ENCODE measurements at places on chromosomes 2 and 18.
A peak's percentile ranks its signal among the peaks of the same experiment; 100 is the strongest.

DNA sequence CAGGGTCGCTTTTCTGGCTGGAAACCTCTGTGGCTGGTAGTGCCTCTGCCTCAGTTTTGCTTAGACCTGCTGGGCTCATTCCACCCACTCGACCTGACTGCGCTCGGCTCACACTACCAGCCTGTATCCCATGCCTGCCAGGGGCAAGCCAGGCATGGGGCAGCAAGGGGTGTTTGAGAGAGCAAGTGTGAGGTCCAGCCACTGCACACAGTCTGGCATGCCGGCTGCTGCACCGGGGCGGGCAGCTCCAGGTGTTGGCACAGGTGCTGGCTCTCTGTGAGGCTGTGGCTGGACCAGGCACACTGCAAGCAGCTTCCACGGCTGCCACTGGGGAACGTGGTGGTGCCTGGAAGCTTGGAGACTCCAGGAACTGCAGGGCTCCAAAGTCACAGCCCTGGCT is 90.9 kb downstream of the ATAD2B start:
- DNase-seq: no peak

DNA sequence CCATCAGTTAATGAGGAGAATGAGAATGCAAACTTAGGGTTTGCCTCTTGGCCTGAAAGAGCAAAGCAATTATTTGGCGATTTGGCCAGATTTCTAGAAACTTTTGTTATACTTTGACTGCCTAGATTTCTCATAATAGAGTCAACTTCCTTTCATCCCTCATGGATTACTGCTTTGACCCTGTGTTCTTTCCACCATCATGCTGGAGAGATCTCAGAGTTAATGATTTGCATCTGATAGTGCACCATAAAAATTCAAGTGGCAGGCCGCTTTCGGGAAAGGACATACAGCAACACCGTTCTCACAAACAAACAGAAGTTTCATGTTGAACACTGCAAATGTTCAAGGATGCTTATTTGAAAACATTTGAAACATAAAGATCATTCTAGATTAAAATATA is 143.7 kb upstream of the ZFP36L2 start:
- no peak for DNase-seq

GRCh38 chr2:70243806-70244584 is 4.4 kb downstream of the TIA1 start:
- no peak for DNase-seq

DNA sequence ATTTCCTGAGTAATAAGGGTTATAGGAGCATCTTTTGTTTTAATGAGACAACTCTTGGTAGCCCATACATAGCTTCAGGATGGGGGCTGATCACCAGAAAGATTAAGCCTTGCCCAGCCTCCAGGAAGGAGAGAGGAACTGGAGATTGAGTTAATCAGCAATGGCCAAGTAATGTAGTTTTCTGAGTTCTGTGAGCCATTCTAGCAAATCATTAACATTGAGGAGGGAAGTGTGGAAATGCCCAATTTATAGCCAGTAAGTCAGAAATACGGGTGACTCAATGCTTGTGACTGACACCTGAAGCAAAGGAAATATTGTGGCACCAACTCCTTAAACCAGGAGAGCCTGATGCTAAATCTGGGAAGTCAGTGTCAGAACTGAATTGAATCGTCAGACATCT is 205.1 kb upstream of the SRD5A2 start:
- DNase-seq: no peak

DNA sequence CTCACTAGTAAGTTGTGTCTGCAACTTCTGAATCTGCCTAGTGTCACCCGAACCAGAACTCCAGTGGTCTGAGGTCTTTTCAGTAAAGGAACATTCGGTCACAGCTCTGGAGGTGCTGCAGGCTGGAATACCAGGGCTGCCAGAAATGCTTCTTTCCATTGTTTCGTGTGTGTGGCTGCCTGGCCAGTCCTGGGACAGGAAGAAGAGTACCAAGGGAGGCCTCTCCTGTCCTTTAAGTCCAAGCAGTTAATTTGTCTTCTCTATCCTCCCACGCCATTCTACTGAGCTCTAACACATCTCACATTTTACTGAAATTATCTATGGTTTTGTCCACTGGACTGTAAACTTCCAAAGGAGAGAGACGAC is 196.0 kb downstream of the LNPK start:
- DNase-seq: no peak

DNA sequence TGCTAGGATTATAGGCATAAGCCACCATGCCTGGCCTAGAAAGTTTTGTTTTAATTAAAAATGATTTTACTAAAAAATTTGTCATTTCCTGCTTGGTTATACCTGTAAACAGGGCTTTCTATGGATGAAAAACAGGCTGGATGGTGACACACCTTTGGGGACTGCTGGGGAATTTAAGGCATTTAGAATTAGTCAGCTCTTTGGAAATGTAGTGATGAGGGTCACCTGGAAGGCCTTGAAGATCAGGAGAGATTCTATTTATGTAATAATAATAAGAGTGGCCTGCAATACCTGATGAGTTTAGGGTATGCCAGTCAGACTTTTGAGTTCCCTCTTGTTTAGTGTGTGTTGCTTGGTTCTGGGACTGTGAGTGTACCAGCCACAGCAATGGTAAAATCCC is 51.1 kb downstream of the RALBP1 start:
- DNase-seq: no peak

DNA sequence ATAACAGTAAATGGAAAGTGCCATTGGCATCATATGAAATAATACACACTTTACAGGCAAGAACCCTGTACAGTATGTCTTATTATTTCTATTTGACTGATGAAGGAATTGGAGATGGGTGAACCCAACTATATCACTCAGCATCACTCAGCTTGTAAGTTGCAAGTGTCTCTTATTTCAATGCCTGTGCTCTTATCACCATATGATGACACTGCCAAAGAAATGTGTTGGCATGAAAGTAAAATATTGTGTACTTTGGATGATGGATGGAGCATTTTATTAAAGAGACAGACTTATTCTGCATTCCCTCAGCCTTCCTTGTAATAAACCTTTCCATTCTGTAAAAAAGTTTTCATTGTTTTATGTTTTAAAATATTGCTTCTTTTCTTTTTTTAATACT is 927.5 kb upstream of the VRK2 start:
- DNase-seq: no peak

DNA sequence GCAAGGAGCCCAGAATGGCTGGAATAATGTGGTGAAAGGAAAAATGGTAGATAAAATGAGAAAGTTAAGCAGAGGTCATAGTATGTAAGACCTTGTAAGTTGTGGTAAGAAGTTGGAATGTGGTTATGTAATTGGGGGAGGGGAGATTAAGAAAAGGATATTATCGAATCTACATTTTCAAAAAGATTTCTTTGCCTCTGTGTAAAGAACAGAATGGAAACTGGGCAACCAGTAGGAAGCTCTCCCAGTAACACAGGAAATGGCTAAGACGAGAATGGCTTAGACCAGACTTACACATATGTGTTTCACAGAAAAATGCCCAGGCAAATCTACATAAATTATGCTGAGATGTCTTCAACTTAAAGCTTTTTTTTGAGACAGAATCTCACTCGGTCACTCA is 13.2 kb downstream of the MEMO1 start:
- no peak for DNase-seq

DNA sequence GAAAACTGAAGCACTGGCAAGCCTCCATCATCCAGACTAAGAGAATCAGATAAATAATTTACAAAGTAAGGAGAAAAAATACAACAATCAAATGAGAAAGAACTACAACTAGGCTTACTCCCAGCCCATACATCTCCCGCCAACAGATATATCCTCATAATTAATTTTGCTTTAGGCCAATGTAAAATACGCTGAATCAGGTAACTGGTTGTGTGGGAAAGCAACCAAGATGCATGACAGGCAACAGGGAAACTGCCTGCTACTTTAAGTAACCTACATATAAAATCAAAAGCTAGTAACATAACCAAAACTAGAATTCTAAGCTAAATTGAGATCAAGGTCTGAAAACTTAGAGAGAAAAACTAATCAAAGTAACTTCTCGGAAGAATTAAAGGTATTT is 21.5 kb downstream of the PRPF40A start:
- no peak for DNase-seq

GRCh38 chr2:202140522-202141252 is 67.6 kb downstream of the KIAA2012 start:
- no peak for DNase-seq

DNA sequence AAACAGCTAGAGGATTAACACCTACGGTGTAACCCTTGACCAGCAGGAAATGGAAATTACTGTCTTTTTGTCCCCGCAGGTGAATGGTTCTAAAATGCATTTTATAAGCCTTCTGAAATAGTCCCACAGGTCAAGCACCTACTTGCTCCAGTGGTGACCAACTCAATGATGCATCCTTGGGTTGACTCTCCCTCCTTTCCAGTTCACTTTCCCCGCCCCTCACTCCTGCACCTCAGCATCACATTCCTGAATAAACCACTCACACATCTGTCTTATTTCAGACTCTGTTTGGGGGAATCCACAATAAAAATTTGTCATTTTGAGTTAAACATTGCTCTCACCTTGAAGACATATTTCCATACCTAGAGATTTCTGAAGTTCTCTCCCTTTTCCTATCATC is 446.0 kb upstream of the TNP1 start:
- no peak for DNase-seq

DNA sequence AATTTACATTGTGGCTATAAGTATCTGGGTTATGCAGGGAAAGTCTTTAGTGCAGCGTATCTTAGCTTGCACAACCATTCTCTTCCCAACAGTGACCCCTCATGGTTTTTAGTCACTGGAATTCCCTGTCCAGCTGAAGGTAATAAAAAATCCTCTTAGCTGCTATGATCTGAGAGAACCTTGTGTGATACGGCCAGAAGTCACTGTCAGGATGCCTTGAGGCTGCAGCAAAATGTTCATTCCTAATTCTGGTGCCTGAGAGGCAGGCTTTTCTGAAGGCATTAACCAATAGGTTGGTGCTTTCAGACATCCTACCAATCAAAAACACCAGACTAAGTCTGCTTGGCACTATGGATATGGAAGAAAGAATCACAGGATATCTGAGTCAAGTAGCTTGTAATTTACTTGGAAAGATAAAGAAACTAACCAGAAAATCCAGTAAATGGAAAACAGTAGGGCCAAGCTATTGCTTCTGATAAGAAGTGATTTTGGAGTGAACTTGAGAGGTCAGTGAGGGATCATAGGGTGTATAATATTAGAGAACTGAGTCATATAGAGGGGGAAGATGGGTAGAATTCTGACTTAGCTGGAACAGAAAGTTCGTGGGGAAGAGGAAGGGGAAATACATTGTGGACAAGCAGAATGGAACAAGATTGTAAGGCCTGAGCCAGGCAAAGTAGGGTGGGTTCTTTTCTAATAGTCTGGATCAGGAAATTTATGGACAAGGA is 89.0 kb upstream of the SLC14A2 start:
- no peak for DNase-seq

DNA sequence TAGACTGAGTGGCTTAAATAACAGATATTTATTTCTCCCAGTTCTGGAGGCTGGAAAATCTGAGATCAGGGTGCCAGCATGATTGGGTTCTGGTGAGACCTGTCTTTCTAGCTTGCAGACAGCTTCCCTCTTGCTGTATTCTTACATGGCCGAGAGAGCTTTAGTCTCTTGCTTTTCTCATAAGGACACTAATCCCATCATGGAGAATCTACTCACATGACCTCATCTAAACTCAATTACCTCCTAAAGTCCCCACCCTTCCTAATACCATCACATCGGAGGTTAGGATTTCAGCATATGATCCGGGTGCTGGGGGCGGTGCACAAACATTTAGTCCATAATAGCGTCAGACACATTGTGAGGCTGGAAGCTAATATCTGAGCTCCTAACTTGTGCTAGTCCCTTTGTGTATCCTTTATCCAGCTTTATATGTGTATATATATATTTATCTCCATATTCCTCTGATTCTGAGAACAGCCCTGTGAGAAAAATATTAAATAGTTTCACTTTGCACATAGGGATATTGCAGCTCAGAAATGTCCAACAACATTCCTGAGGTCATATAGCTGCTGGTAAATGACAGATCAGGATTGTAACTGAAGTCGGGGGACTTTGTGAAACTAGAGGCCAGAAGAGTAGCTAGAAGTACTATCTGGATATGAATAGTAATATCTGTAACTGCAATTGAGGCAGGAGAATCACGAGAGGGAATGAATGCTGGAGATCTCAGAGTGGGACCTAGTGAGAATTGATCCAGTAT is 28.9 kb downstream of the MARCHF4 start:
- no peak for DNase-seq

DNA sequence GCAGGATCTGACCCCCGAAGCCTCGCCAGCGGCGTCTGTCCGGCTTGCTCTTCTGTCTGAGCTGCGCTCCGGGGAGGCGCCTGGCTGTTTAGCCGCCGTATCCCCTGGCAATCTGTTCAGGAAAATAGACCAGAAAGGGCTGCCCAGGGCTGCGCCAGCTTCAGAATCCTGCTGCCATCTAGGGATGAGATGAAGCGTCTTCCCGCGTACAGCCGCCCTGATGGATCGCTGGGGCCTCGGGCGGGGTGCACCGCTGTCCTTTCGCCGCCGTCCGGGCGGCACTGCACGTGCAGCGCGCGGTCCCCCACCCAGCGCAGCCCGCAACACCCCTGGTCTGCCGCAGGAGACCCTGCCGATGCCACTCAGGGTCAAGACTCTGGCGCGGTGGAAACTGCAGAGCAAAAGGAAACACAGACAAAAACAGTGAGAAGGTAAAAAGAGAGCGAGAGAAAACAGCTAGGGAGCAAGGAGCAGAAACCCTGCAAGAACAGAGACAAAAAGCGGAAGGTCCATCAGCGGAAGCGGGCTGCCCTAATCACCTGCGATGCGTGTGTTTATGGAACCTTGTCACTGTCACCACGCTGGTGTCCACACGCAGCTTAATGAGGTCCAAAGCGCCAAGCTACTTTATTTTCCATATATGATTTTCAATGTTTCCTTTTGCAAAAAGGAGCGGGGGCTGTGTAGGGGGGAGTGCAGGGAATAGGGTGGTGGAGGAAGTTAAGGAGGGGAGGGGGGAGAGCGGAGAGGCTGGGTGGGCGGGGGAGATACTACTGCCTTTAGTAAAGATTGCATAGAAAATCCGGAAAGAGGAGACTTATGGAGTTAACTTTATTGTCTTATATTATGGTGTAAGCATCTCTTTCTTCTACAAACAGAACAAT is 2113.3 kb upstream of the PIK3C3 start:
- DNase-seq: no peak

DNA sequence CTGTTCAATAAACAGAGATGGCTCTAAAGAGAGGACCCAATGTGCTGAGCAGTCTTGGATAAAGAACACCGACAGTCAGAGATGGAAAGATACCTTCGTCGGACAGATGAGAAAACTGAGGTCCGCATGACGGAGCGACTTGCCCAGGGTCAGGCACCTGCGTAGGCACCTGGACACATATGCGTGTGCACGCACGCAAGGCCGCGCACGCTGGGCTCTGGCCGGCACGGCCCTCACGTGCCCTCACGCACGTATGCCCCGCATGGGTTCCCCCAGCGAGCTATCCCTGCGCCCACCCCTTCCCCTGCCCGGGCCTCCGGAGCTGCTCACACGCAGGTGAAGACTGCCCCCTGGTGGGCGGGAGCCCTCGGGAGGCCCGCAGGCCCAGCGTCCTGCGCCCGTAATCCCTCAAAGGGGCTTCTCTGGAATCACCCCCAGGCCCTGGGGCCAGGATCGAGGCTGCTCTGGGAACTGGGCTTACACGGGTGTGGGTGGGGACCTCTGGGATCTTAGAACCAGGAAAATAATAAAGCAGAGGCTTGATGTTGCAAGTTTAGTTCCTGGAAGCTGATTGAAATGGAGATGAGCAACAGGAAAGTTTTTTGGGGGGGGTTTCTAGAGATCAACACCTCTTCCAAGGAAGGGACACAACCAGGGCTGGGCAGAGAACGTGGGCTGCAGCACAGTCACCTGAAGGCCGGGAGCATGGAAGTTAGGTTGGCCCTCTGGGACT is 246.3 kb downstream of the TNS1 start:
- peak; percentile 72 for DNase-seq

Measured in activated naive CD4-positive, alpha-beta T cell treated with anti-CD3 and anti-CD28 coated beads, Interleukin-2, amount 10 ng/mL, durations not matched to agents 7 days and 5 days (primary cell).